ENCODE measurements at places on chromosomes 3 and 15. TPM values are rescaled to one million over a fixed set of nuclear protein-coding genes. Genes with fewer than 3 reads are reported as not detected.

Gene WDR49
- total RNA-seq: 0.32 TPM

DNA sequence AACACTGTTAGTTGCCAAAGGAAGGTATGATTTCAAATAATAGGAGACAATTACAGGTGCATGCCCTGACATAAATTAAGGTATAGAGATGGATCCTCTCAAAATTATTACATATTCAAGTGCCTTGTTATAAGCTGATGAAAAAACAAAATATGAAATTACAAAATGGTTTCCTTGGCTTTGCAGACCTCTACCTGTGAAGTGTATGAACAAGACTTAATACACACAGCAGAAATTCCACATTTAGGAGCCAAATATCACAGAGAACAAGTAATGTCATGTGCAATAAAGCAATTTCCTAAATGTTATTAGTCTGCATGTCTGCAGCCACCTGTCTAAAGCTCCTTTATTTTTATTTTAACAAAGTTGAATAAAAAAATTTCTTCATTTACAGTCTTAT is 151.5 kb downstream of the ALCAM start:
- no peak for DNase-seq

Gene PLA2G4B
- total RNA-seq: 1.3 TPM

GRCh38 chr3:32128936-32129335 is 22.5 kb downstream of the GPD1L start:
- no peak for DNase-seq
